NCI-H1092 (cell line): ENCODE measurements at places on chromosomes 11 and 22.

DNA sequence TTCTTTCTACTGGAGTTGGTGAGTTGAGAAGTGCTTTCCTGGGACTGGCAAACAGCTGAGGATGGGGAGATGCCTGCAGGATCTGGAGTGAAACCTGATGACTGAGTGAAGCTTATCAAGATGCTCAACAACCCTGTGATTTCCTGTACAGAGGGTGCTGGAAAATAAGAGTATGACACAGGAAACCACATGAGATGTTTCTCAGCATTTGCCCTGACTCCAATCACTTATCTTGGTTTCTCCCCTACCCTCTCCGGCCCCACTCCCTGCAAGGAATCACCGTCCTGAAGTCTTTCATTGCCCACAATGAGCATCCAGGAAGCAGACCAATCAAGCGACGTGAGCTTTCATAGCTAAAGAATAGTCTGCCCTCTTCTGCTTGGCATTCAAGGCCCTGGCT lies at the start of gene MRGPRX2:
Gene MRGPRX2 (minus strand): TSS at position 89 of the 400 bp plus-strand sequence. CDS start 4,315 bp downstream, outside the sequence.
- DNase-seq, result no peak

GRCh38 chr22:41561335-41561734 lies 525 bp downstream of the CSDC2 start:
- DNase-seq, result no peak

- no peak for DNase-seq
Measured at GRCh38 chr22:22908941-22909604, 21.5 kb downstream of the IGLL5 start.

DNA sequence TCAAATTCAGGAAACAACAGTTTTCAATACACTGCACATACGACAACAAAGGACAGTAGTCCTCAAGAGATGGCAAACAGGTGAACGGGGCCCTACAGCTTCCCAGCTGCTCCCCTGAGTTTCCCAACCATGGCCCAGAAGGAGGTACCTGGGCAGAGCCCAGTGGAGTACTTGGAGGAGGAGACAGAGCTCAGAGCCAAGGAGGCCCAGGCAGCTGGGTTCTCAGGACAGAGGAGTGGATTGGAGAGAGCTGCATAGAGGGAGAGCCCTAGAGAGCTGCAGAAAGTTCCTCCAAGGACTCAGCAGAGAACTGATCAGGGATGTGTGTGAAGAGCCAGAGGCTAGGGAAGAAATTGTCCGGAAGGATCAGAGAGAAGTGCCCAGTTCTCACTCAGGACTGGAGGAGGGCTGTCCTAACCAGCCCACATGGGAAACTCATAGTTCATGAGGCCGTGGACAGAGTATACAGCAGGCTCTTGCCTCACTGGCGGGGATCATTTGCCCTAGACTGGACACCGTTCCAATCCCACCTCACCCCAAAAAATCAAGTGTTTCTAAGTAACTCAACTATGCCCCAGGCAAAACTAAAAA lies 7.6 kb upstream of the ASCL2 start:
- no peak for DNase-seq

- DNase-seq, result no peak
Measured at GRCh38 chr11:97860237-97860636, 1160.5 kb upstream of the CNTN5 start.

DNA sequence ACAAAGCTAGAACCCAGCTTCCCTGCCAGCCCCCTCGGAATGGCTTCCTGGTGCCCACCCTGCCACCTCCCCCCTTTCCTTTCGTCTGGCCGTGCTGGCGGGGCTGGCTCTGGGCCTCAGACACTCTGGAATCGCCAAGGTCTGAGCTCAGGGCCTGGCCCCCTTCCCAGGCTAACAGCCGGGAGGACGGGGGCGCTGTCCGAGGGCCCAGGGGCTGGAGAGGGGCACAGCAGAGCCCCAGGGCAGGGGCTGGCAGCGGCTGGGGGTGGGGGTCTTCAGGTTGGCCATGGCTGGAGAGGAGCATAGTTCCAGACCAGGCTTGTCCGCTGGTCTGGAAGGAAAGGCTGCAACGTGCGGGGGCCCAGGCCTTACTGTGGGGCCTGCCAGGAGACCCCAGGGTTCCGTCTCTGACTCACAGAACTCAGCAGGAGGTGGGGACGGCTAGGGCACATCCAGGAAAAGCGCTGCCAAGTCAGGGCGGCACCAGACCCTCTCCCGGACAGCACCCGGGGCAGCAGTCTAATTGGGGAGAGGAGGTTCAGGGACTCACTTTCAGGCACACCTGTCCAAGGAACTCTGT lies 861 bp upstream of the LTBP3 start:
- peak; percentile 41 for DNase-seq

GRCh38 chr11:44681698-44682097 lies 45.1 kb upstream of the TSPAN18 start:
- DNase-seq, result no peak
